Endodermal cell (in vitro differentiated cells): ENCODE measurements at places on chromosomes 16 and 17. TPM values are rescaled to one million over a fixed set of nuclear protein-coding genes. Genes with fewer than 3 reads are reported as not detected.
A peak's percentile ranks its signal among the peaks of the same experiment; 100 is the strongest.

Gene AATK
- 2.5 and 4.3 TPM in 2 replicates for total RNA-seq

- DNase-seq, result no peak
Measured at GRCh38 chr16:6864244-6864643, 468.4 kb upstream of the RBFOX1 start.

Gene FNDC8
- not detected in 3 replicates for total RNA-seq

GRCh38 chr16:29306943-29307597 lies 99.4 kb downstream of the NPIPB11 start:
- no peak for DNase-seq

DNA sequence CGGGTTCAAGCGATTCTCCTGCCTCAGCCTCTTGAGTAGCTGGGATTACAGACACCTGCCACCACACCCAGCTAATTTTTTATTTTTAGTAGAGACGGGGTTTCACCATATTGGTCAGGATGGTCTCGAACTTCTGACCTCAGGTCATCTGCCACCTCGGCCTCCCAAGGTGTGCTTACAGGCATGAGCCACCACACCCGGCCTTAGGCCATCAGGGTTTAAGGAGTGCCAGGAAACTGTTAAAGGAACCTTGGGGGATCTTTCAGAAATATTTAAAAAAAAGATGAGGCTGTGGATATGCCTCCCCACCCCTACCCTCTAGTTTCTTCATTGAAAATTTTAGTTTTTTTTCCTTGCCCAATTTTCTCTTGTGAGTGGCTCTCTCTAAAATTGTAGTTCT lies 31.4 kb upstream of the UBE2G1 start:
- no peak for DNase-seq

GRCh38 chr17:9842057-9842758 lies 16.5 kb downstream of the GLP2R start:
- peak; percentile 47 for DNase-seq

- DNase-seq, result peak; percentile 75
Measured at GRCh38 chr16:1781758-1782407, 488 bp downstream of the SPSB3 start.

DNA sequence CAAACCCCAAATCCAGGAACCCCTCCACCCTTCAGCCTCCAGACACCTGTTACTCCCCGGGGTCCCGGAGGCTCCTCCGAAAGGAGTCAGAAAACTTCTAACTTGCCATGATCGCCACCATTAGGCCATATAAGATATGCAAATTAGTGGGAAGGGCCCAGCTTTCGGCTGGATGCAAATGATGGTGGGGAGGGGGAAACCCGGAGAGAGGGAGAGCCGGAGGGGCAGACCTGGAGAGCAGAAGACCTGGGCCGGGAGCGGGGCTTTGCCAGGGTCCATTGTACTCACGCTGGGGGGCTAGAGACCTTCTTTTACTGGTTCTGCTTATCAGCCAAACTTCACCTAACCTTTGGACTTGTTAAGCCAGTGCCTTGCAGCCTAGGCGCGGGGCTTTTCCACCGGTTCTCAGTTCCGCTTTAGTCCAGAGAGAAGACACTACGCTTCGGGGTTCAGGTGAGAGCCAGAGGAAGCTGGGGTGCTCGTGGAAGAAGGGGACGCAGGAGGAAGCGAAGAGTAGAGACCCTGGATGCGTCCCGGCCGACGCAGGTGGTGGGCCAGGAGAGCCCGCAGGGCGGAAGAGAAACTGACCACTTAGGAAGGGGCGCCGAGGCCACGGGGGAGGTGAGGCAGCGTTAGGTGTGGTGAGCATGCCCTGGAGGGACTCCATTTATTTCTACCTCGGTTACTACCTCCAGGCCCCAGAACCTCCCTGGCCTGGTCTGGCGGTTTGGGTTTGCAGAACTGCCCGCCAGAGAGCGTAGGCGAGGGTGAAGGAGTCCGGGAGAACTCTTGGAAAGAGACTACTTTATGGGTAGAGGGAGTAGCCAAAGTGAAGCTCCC lies at the start of gene HNF1B:
Gene HNF1B, minus strand, starts transcription at position 99 of the 840 bp plus-strand sequence. CDS start 175 bp downstream, outside the sequence.
- peak; percentile 93 for DNase-seq

GRCh38 chr17:54888254-54888653 lies 12.4 kb upstream of the TOM1L1 start:
- DNase-seq, result no peak

GRCh38 chr17:3008336-3009288 lies 54.8 kb downstream of the OR1D5 start:
- peak; percentile 38 for DNase-seq

- no peak for DNase-seq
Measured at GRCh38 chr16:68696514-68696913, 40.6 kb upstream of the CDH1 start.

- no peak for DNase-seq
Measured at GRCh38 chr16:27417047-27417671, 15.2 kb downstream of the IL21R start.

DNA sequence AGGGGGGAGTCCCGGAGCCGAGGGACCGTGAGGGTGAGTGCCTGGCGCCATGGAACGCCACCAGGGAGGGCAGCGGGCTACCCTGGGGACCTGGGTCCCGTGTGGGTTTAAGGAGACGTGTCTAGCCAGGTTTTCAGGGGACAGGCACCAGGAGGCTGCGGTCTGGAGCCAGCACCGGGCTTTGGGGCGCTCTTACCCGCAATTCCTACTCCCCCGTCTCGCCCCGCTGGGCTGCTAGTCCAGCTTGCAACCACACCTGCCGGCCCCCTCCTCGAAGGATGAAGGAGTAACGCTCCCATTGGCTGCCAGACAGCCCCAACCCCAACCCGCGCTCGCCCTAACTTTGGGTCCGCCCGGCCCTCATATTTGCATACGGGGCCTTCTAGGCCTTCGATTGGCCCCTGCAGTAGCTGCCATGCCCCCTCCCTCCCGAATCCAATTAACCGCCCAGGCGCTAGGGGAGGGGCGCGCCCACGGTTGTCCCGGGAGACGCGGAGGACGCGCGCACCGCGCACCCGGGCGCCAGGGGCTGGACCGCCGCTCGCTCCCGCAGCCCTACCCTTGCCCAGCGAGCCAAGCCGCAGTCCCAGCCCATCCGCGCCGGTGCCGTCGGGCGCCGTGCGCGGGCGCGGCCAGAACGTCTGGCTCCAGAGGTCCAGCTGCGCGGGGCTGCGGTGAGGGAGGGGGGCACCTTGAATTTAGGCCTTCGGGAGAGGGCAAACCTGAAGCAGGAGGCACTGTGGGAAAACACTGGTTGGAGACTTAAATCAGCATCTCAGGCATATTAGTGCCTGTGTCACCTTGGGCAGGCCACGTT lies at the start of gene TTLL6:
Gene TTLL6, minus strand, starts transcription at position 456 of the 817 bp plus-strand sequence. Its CDS starts 157 bp downstream, at position 299.
- DNase-seq, result peak; percentile 100

Gene CSF3
- not detected in 2 replicates for total RNA-seq

DNA sequence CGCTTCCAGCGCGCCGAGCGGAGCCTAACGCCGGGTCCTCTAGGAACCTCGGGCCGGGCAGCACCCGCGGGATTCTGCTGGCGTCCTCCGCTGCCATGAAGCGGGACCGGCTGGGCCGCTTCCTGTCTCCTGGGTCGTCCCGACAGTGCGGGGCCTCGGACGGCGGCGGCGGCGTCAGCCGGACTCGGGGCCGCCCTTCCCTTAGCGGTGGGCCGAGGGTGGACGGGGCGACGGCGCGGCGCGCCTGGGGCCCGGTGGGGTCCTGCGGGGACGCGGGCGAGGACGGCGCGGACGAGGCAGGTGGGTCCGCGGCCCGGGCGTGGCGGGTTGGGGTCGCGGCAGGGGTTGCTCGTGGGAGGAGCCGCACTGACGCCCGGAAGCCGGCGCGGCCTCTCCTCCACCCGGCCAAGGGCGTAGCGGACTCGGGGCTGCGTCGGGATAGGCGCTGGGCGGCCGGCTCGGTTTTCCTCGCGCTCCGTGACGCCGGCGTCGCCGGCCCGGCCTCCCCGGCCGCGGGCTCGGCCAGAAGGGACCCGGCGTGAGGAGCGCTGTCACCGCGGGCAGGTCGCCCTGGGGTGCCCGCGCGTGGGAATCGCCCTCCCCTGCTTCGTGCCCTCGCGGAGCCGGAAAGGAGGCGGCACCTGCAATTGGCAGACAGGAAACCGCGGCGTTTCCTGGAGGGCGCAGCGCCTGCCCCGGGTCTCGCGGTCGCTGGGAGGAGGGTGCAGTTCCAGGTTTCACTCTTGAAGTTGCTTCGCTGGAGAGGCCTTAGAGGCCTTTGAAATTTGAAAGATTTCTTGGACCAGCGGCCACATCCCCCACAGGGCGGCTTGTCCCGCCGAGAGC lies 432 bp downstream of the ZNF276 start:
- no peak for DNase-seq

- DNase-seq, result no peak
Measured at GRCh38 chr17:48163809-48164208, 56.2 kb downstream of the SNX11 start.

- no peak for DNase-seq
Measured at GRCh38 chr17:51820766-51821165, 337.7 kb downstream of the CA10 start.

Gene RNF227
- 1.1 to 5.9 TPM (median 1.7 TPM) in 3 replicates for total RNA-seq

DNA sequence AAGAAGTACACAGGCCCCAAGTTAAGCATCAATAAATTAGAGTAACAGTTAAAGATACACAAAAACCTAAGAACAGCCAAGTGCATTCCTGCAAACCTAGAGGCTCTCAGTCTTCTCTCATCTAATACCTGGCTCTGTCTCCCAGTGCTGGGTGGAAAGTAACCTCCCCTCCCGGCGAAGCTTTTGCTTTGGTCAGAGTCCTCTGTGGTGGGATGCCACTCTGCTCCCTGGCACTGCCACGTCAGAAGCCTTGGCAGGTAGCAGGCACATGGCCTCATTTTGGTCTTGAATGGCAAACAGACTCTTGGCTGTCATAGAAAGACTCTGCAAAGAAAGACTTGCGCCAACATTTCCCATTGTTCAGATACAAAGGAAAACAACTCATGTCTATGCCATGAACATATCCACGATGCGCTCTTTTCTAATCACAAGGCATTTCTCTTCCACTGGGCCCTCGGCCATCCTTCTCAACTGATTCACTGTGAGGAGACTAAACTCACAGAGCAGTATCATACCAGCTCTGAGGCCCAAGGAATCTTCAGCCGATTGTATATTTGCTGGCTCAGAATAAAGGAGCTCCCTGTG lies 21.2 kb downstream of the MTHFSD start:
- no peak for DNase-seq

DNA sequence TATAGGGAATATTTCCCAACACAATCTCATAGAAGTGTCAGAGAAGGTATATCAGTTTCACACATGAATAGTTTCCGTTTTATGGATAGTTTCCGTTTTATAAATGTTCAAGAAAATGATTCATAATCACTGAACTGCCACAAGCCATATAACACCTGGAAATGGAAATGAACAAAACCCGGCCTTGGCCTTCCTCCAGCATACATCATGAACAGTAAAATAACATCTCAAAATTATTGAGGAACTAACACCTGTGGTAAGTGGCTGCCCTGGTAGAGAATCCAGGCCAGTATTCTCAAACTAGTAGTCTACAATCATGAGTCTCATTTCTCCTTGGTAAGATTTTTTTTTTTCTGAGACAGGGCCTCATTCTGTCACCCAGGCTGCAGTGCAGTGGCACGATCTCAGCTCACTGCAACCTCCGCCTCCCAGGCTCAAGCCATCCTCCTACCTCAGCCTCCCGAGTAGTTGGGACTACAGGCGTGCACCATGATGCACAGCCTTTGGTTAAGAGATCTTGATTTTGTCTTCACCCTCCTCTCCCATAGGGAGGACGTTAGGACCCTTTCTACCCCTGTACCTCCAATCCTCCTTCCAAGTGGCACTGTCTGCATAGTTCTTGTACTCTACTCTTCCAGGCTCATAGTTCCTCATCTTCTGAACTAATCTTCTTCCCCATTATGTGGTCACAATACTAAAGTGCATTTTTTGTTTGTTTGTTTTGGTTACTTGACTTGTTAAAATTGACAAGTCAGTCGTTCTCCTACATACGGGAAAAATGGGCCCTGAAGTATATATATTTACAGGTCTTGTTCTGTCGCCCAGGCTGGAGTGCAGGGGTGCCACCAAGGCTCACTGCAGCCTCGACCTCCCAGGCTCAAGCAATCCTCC lies 15.0 kb upstream of the RGS9 start:
- DNase-seq, result no peak

Gene TIMP2
- total RNA-seq, result 41.9 and 42.7 TPM in 2 replicates

Gene FOXF1
- not detected in 2 replicates for total RNA-seq

Gene GAS2L2
- 0.17 TPM in 1 of 3 replicates, not detected in the others for total RNA-seq
